ENCODE measurements at places on chromosomes 1 and 21. TPM values are rescaled to one million over a fixed set of nuclear protein-coding genes. Genes with fewer than 3 reads are reported as not detected.

CCSAP gene
- total RNA-seq = 9.1 TPM

SLC22A15 gene
- total RNA-seq = 14.5 TPM

DRAXIN gene
- total RNA-seq = under 0.01 TPM

C1QB gene
- total RNA-seq = 0.72 TPM

SIPA1L2 gene
- total RNA-seq = 6.9 TPM

ANGPTL3 gene
- total RNA-seq = under 0.01 TPM

SUSD4 gene
- not detected for total RNA-seq

FCMR gene
- 0.29 TPM for total RNA-seq

AMPD2 gene
- 59.4 TPM for total RNA-seq

GMEB1 gene
- 10.9 TPM for total RNA-seq

- no peak overlapping the region for H3K4me3 ChIP-seq
- no peak overlapping the region for H3K27ac ChIP-seq
- no peaks in the 10 kb centered on the region for H3K4me1 ChIP-seq
- H3K36me3 ChIP-seq = no peaks in the 10 kb centered on the region
Measured at GRCh38 chr1:239826211-239826610, 265.5 kb upstream of the FMN2 start.

GRCh38 chr1:22323846-22324504 is 127.7 kb upstream of the ZBTB40 start:
- DNase-seq = no peak
- no peaks in the 10 kb centered on the region for H3K4me1 ChIP-seq
- H3K4me3 ChIP-seq = no peak overlapping the region
- peaks cover 14% of the 10 kb centered on the region for H3K27me3 ChIP-seq

GRCh38 chr1:101259744-101260148 is 22.9 kb downstream of the S1PR1 start:
- H3K27ac ChIP-seq = peak overlapping the region; percentile 79
- H3K27me3 ChIP-seq = no peaks in the 10 kb centered on the region
- no peaks in the 10 kb centered on the region for H3K36me3 ChIP-seq
- peak; percentile 61 for DNase-seq

- peaks cover 18% of the 10 kb centered on the region for H3K4me1 ChIP-seq
- peak within 1 kb of the TSS; percentile 83 for H3K27ac ChIP-seq
- DNase-seq = peak; percentile 99
- H3K36me3 ChIP-seq = peaks cover 23% of the 10 kb centered on the region
Measured at GRCh38 chr1:224182866-224183590, at the start of gene DEGS1. TSS of gene DEGS1 (plus strand) at chr1:224183240. CDS start at chr1:224183337, 97 bp downstream.

DNA sequence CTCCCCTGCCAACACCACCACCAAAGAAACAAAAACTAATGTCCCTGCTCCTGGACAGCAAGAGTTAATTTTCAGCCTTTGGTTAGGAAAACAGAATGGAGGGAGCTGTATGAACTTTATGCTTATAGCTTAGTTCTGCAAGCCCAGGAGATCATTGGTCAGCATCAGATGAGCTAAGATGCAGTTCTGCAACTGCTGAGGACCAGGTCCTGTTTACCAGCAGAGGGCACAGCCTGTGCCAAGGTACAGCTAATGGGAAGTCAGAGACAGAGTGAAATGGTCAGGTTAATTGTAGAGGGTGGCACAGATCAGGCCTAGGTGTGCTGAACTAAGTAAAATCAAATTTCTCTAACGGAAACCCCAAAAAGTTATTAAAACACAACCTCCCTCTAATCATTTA is 161.3 kb downstream of the ROR1 start:
- H3K27ac ChIP-seq = no peak overlapping the region
- peaks cover 15% of the 10 kb centered on the region for H3K4me1 ChIP-seq
- H3K4me3 ChIP-seq = no peak overlapping the region
- no peaks in the 10 kb centered on the region for H3K36me3 ChIP-seq
- peak; percentile 47 for DNase-seq

- no peaks in the 10 kb centered on the region for H3K27me3 ChIP-seq
- H3K4me3 ChIP-seq = no peak overlapping the region
- H3K4me1 ChIP-seq = peaks cover 60% of the 10 kb centered on the region
- H3K27ac ChIP-seq = no peak overlapping the region
- no peak for DNase-seq
Measured at GRCh38 chr1:204889681-204890383, 19.2 kb downstream of the NFASC start.

- H3K27me3 ChIP-seq = no peaks in the 10 kb centered on the region
- H3K4me1 ChIP-seq = no peaks in the 10 kb centered on the region
- H3K4me3 ChIP-seq = no peak overlapping the region
- no peak for DNase-seq
- no peak overlapping the region for H3K27ac ChIP-seq
Measured at GRCh38 chr1:30129421-30130055, 593.8 kb downstream of the MATN1 start.

GRCh38 chr1:22611530-22611947 is 24.9 kb upstream of the C1QA start:
- no peaks in the 10 kb centered on the region for H3K4me1 ChIP-seq
- DNase-seq = peak; percentile 87
- H3K4me3 ChIP-seq = no peak overlapping the region
- peaks cover 7% of the 10 kb centered on the region for H3K27me3 ChIP-seq
- H3K36me3 ChIP-seq = no peaks in the 10 kb centered on the region

GRCh38 chr1:223545343-223545742 is 120.2 kb downstream of the CAPN8 start:
- H3K4me1 ChIP-seq = no peaks in the 10 kb centered on the region
- no peak for DNase-seq

DNA sequence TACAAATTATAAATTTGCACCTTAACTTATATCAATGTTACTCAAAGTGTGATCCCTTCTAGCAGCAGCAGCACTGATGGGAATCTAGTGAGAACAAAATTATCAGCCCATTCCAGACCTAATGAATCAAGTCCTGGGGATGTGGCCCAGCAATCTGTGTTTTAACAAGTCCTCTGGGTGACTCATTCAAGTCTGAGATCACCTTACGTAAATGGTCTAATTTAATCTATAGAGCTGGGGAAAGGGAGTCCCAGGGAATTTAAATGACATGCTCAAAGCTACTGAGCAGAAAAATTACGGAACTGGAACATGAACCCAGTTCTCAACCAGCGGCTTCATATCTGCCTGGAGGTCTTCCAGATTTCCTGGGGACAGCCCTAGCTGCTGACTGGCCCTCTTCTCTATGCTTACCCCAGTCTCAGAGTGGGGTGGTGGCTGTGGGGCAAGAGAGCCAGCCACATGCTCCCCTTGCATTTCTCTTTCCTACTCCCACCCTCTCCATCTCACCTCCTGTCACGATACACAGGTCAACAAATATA is 220.0 kb downstream of the TM2D1 start:
- DNase-seq = no peak
- H3K36me3 ChIP-seq = no peaks in the 10 kb centered on the region
- no peaks in the 10 kb centered on the region for H3K4me1 ChIP-seq
- no peak overlapping the region for H3K4me3 ChIP-seq
- H3K27ac ChIP-seq = no peak overlapping the region

- H3K27ac ChIP-seq = no peak overlapping the region
- peaks cover 5% of the 10 kb centered on the region for H3K4me1 ChIP-seq
- H3K27me3 ChIP-seq = peaks cover 5% of the 10 kb centered on the region
- DNase-seq = peak; percentile 74
Measured at GRCh38 chr1:198699167-198700015, 60.6 kb downstream of the PTPRC start.

DNA sequence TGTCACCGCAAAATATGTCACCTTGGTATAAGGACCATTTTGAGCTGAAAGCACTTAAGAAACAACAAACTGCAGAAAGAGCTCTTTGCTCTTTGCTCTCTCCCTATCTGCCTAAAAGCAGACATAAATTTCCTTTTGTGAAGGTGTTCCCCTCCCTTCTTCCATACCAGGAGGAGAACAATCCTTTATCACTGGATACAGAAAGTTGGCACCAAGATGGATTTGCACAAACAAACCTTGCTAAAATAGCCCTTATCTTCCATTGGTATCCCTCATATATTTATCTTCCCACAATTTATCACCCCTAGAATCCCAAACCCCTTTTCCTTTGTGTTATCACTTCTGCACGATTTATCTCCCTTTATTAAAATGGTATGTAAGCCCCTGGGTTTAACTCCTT is 51.4 kb downstream of the DPYD start:
- H3K27me3 ChIP-seq = no peaks in the 10 kb centered on the region
- no peak overlapping the region for H3K27ac ChIP-seq
- H3K4me1 ChIP-seq = no peaks in the 10 kb centered on the region
- H3K36me3 ChIP-seq = no peaks in the 10 kb centered on the region
- no peak for DNase-seq

- H3K36me3 ChIP-seq = peaks cover 14% of the 10 kb centered on the region
- no peak for DNase-seq
- H3K4me3 ChIP-seq = no peak overlapping the region
- no peaks in the 10 kb centered on the region for H3K27me3 ChIP-seq
- no peak overlapping the region for H3K27ac ChIP-seq
Measured at GRCh38 chr1:26791148-26791547, 3.4 kb downstream of the PIGV start.

DNA sequence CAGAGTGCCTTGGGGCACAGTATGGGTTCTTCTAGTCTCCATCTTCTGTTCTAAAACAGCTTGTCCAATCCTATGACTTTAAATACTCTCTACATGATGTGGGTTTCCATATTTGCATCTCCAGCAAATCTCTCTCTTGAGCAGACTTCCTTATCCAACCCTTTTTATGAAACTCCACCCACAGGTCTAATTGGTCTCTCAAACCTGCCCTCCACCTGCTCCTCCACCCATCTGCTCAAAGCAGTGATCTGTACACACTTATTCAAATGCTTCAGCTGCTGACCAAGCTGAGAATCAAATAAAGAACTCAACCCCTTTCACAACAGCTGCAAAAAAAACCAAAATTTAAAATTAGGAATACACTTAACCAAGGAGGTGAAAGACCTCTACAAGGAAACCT is 11.5 kb downstream of the MCOLN2 start:
- DNase-seq = no peak
- no peak overlapping the region for H3K27ac ChIP-seq
- no peaks in the 10 kb centered on the region for H3K4me1 ChIP-seq
- H3K27me3 ChIP-seq = peaks cover 5% of the 10 kb centered on the region

- no peaks in the 10 kb centered on the region for H3K4me1 ChIP-seq
- no peak overlapping the region for H3K4me3 ChIP-seq
- peak; percentile 78 for DNase-seq
- H3K36me3 ChIP-seq = peaks cover 14% of the 10 kb centered on the region
- no peak overlapping the region for H3K27ac ChIP-seq
Measured at GRCh38 chr1:54027848-54028247, 9.9 kb upstream of the LDLRAD1 start.

DNA sequence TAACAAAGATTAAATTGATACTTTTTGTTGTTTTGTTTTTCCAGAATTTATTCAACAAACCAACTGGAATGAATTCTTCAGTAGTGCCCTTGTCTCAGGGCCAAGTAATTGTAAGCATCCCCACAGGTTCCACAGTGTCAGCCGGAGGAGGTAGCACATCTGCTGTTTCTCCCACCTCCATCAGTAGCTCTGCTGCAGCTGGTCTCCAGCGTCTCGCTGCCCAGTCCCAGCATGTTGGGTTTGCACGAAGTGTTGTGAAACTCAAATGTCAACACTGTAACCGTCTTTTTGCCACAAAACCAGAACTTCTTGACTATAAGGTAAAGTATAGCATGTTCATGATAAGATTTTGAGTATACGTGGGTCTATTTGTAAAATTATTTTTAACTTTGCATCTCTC is 118.5 kb downstream of the ZMYM4 start:
- no peak overlapping the region for H3K27ac ChIP-seq
- no peak overlapping the region for H3K4me3 ChIP-seq
- H3K27me3 ChIP-seq = no peaks in the 10 kb centered on the region
- no peak for DNase-seq
- no peaks in the 10 kb centered on the region for H3K4me1 ChIP-seq
- H3K36me3 ChIP-seq = peaks cover 50% of the 10 kb centered on the region

GRCh38 chr1:201091256-201091655 is 21.0 kb downstream of the CACNA1S start:
- H3K4me1 ChIP-seq = no peaks in the 10 kb centered on the region
- DNase-seq = no peak
- H3K36me3 ChIP-seq = no peaks in the 10 kb centered on the region
- peaks cover 21% of the 10 kb centered on the region for H3K27me3 ChIP-seq
- no peak overlapping the region for H3K27ac ChIP-seq
- H3K4me3 ChIP-seq = no peak overlapping the region

DNA sequence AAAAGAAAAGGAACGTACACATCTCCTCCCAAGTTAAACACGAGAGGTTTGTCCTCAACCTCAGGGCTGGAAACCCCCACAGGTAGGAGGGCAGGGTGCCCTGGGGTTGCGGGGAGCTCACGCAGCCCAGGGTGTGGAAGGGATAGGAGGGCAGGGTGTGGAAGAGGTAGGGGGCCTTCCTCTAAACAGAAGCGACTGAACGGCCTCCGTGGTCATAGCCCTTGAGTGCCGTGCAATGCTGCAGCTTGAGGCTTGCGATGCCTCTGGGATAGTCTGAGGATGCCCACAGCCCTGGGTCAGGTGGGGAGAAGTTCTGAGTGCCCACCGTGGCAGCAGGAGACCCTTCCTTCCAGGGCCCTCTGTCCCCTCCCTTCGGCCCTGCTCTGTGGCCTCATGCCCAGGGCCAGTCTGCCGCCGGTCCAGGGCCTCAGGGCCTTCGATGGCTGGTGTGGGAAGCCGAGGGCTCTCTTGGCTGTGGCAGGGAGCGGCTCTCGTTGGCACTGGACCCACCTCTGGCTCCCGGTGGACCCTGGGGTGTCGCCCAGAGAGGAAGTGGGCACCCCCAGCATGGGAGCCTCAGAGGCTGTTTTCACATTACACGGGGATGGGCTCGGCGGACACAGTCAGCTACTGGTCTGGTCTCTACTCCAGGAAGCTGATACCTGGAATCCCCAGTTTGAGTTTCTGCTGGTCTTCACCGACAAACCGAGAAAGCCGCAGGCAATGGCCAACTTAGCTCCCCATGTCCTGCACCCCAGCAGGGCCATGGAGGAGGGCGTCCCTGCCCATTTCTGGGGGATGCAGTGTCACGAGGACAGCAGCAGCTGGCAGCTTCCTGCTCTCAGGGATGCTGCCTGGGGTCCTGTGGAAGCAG is 6.4 kb upstream of the CDK11B start:
- no peaks in the 10 kb centered on the region for H3K27me3 ChIP-seq
- no peak overlapping the region for H3K27ac ChIP-seq
- peaks cover 23% of the 10 kb centered on the region for H3K36me3 ChIP-seq
- peak; percentile 60 for DNase-seq

Measured in osteoblast (primary cell).